ENCODE measurements at places on chromosomes 3 and 15. TPM values are rescaled to one million over a fixed set of nuclear protein-coding genes. Genes with fewer than 3 reads are reported as not detected.

CCDC51 gene
- total RNA-seq, result 11.7 TPM

ZNF710 gene
- total RNA-seq, result 27.3 TPM

ADIPOQ gene
- not detected for total RNA-seq

- DNase-seq, result no peak
Observed at GRCh38 chr3:193728429-193729087, 135.6 kb downstream of the OPA1 start.

- no peak for DNase-seq
Observed at GRCh38 chr3:77530870-77531269, 491.0 kb downstream of the ROBO2 start.

GRCh38 chr3:44981751-44982150 lies 5.7 kb downstream of the EXOSC7 start:
- DNase-seq, result no peak

BHLHE40 gene
- total RNA-seq, result 3.5 TPM

DNA sequence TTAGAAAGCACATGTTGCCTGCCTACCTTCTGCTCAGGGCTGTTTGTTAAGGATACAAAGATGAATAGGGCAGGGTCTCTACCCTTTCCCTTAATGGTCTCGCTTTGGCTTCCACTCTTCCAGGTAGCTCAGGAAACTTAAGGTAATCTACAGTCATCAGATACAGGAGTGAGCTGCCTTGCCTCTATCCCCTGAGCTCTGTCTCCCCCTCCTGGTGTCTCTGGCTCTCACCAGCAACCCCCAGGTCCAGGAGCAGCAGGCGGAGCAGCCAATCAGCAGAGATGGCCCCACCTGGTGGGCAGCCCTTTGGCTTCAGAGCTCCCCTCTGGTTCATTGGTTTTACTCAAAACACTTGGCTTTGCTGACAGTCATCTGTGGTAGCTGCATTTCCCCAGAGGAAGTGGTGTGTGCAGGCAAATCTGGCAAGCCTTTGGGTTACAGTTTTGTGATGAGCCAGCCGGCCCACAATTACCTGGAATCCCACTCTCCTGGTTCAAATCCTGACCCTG lies 8.5 kb upstream of the CX3CR1 start:
- peak; percentile 67 for DNase-seq

GRCh38 chr3:161017971-161018370 lies 87.2 kb downstream of the B3GALNT1 start:
- no peak for DNase-seq

DNA sequence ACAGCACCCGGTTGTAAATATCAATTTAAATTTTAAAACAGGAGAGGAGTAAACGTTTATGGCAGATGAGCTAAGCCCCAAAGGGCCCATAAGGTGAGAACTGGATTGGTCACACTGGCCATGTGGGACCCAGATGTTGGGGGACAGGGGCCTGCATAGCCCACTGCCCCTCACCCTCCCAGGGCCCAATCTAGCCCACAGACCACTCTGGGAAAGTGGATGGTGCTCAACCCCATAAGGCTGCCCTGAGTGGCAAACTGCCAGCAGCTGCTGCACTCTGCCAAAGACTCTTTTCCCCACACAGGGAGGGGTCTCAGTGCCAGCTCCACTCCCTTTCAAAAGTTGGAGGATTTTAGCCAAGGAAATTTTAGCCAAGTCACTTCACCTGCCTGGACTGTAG lies 42.5 kb downstream of the CCDC12 start:
- no peak for DNase-seq

- peak; percentile 24 for DNase-seq
Observed at GRCh38 chr15:59294574-59295260, 78.0 kb downstream of the MYO1E start.

DNA sequence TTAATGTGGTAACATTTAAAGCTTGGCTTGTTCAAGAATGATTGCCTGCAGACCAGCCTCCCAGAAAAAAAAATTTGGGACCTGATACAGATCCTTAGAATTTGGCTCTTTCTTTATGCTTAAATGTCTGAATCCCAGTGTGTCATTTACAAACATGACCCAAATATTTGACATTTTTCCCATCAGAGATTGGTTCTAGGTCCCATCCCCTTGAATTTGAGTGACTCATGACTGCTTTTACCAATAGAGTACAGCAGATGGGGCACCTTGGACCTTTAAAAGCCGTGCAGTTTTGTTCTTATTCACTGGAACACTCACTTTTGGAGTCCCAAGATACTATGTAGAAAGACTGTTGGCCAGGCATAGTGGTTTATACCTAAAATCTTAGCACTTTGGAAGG lies 231.6 kb downstream of the ZIC1 start:
- DNase-seq, result no peak

C2CD4A gene
- total RNA-seq, result 0.34 TPM

DNA sequence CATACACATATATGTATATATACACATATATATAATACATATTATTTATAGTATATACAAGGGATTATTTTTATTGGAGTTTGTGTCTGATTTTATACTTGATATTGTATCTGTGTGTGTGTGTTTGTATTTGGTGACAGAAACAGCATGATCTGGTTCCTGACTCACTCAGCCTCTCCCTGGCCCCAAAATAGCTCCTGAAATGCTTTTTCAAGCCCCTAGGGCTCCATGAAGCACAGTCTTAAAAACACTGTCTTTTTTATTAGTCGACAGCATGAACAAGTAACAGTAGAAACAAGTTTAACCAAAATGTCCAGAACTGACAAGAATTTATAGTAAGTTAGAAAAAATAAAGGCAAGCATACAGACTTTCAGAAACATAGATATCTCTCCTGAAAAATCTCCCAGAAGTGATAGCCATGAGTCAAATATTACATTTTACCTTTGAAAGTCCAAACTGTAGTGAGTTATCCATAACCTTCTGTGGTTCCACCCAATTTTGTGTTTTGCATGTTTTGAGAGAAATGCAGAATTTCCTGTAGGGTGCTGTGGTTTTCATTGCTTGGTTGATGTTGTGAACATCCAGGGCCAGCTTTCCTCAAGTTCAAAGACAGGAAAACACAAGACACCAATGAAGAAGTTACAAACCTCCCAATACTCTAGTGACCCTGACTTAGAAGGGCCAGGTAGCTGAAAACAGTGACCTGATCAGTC lies 98.5 kb upstream of the CCDC80 start:
- DNase-seq, result no peak

- no peak for DNase-seq
Observed at GRCh38 chr3:31461426-31461825, 71.3 kb upstream of the STT3B start.

GRCh38 chr15:69606144-69606543 lies 153.5 kb downstream of the RPLP1 start:
- no peak for DNase-seq

CD200 gene
- not detected for total RNA-seq

DNA sequence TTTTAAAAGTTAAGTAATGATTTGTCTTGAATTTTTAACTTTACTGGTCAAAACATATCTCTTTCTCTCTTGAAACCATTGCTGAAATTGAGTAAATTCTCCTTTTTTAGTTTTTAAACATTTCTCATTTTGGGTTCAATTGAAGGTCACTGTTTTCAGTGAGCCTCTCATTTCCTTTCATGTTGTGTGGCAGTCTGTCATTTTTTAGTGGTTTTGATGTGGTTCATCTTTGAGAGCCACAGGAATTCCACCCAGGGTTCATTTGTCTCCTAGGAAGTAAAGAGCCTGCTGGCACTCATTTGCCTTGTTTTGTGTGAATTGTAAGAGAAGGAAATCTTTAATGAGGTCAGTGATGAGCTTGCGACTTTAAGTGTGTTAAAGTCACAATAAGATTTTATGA lies 10.4 kb downstream of the CLDN11 start:
- DNase-seq, result peak; percentile 66

MDFIC2 gene
- not detected for total RNA-seq

DNA sequence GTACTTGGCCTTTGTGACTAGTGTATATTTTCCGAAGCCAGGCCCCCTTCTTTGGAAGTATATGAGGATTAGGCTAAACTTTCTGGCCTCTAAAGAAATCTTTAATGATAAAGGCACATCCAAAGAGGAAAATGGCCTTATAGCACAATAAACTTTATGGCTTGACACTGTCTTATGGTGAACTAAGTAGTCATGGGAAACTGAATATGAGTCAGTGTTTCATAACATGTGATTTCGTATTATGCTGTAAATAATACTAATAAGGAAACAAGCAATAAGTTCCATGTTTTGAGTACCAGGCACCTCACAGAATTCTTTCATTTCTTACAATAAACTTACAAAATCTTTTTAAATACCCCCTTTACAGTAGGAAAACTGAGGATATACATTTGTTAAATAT lies 8.2 kb downstream of the ZPLD1 start:
- no peak for DNase-seq

DNA sequence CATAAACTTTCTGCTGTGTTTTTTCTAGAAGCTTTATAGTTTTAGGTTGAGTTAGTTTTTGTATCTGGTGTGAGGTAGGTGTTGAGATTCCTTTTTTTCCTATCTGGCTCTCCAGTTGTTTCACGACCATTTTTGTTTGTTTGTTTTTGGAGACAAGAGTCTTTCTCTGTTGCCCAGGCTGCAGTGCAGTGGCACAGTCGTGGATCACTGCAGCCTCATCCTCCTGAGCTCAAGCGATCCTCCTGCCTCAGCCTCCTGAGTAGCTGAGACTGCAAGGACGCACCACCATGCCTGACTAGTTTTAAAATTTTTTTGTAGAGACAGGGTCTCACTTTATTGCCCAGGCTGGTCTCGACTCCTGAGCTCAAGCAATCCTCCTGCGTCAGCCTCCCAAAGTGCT lies 20.6 kb downstream of the RNF111 start:
- DNase-seq, result no peak

DNA sequence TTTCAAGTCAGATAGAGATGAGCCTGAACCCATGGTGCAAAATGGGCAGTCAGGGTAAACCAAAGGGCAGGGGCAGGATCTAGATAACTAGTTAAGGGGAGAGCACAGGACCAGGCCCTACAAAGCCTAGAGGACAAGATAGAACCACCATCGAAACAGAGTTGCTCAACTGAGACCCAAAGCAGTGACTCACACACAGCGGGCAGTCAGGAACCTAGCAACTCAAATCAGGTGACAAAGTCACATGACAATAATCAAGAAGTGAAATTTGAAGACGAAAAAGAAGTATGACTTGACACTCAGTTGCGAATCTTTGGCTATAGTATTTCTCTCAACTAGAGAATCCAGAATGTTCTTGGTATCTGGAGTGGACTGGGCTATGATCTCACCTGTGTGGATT lies 136.0 kb upstream of the PTPRG start:
- no peak for DNase-seq

DNA sequence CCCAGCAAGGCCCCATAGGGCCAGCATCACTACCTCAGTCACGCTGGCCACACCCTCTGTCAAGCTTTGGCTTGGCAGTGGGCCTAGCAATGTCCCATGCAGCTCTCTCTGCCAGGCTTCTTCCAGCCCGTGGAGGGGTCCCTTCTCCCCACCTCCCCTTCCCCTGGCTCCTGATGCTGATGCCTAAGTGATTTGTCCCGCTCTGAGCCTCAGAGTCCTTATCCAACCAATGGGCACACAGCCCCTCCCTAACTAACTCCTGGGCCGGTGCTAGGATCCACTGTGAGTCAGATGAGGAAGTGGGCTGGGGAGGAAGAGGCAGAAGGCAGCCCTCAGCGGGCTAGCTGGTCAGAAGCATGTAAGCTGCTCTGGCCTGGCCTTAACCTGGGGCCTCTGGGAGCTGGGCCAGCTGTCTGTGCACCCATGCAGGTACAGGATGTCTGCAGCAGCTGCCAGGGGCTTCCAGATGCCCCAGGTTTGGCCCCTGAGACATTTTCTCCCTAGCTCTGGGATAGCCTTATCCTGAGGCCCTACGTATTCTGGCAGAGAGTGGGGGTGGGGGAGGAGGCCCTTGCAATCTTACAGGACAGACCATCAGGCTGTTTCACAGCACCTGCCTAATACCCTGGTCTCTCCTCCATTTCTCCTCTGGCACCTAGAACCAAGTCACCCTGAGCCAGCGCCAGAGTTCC lies 740 bp upstream of the ZBTB47 start:
- DNase-seq, result no peak

- peak; percentile 4 for DNase-seq
Observed at GRCh38 chr15:48823237-48823636, 12.4 kb upstream of the CEP152 start.

- DNase-seq, result no peak
Observed at GRCh38 chr3:9780910-9781309, 11.2 kb upstream of the CAMK1 start.

BUB1B gene
- total RNA-seq, result 190 TPM

DNA sequence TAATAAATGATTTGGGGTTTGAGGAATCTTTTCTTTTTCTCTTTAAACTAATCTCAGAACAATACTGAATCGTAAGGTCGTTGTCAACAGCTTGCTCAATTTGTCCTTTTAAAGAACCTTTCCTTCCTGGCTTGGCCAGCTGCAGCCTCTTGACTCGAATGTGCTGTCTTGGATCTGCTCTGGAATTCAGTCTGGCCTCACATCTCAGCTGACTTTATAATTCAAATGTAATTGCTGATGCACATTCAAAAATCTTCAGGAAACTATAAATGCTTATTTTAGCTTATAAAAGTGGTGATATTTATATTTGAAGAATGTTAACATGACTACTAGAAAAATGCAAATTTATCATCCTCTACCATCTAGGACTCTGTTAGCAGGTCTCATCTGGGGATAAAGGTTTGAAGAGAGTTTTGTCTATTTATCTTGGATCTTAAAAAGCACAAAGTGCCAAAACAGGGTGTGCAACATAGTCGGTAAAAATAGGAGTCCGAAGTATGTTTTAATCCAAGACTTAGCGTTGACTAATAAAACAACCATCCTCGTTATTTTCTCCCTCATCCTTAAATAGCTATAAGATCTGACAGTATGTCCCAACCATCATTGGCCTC lies 1035.2 kb downstream of the MCTP2 start:
- no peak for DNase-seq

ARHGAP11A gene
- total RNA-seq, result 167 TPM

DNA sequence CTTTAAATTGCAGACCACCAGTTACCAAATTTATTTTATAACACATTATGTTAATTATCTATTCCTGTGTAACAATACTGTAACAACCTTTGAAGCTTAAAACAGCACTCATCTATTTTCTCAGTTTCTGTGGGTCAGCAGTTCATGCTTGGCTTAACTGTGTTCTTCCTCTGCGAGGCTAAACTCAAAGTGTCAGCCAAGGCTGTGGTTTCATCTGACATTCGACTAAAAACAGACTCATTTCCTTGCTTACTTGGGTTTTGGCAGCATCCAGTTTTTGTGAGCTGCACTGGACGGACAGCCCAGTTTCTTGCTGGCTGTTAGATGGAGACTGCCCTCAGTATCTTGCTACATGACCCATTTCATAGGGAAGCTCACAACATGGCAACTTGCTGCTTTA lies 247.3 kb upstream of the KCNH8 start:
- DNase-seq, result no peak

GRCh38 chr15:57947781-57948180 lies 117.7 kb downstream of the ALDH1A2 start:
- DNase-seq, result no peak

- DNase-seq, result no peak
Observed at GRCh38 chr3:53744351-53744750, 101.9 kb downstream of the CHDH start.

LRRC34 gene
- total RNA-seq, result 9.7 TPM

- DNase-seq, result no peak
Observed at GRCh38 chr3:29677421-29677820, 396.6 kb downstream of the RBMS3 start.

- no peak for DNase-seq
Observed at GRCh38 chr15:92810418-92811138, 89.5 kb upstream of the CHD2 start.
